Stimulated activated CD8-positive, alpha-beta memory T cell treated with anti-CD3 and anti-CD28 coated beads, Interleukin-15, amount 100 ng/mL, for 24 hours (primary cell): ENCODE measurements at places on chromosomes 2 and 18.

GRCh38 chr2:86543793-86544192 is 19.4 kb downstream of the CHMP3 start:
- DNase-seq: no peak

DNA sequence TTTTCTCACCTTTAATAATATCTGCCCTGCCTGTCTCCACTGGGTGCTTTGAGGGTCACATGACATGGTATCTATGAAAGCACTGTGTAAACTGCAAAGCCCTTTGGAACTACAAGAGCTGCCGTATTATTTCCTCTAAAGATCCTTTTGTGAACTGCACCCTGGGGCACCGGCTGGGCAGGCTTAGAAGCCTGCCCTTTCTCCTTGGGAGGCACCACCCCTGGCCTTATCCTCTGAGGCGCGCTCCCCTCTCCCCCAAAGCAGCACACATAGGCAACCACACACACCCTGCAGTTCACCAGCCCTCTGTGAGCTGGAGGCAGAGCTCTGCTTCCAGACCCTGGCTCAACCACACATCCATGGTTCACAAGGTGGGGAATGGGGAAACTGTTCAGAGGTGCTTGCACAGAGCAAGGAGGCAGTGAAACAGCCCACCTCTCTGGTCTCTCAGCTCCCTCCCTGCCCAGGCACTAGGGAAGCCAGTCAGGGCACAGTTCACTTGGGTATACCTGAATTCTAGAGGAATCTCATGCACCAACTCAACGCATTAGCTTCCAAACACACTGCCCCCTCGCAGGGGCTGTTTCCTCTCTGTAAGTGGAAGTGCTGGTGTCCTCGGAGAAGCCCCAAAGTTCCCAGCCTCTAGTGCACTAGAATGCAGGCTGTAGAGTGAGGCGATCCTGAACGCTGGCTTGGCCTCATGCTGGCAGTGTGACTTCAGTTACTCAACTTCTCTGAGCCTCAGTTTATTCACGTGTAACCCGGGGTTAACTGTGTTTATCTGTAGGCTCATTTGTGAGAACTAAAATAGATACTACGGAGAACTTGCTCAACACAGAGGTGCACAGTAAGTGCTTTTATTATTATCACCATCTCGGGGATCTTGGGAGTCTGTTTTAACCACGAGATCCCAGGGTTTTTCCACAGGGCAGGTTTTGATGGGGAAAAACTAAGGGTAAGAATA is 11.0 kb downstream of the SIGLEC15 start:
- no peak for DNase-seq

- no peak for DNase-seq
Measured at GRCh38 chr2:160373666-160374065, 119.9 kb downstream of the RBMS1 start.

DNA sequence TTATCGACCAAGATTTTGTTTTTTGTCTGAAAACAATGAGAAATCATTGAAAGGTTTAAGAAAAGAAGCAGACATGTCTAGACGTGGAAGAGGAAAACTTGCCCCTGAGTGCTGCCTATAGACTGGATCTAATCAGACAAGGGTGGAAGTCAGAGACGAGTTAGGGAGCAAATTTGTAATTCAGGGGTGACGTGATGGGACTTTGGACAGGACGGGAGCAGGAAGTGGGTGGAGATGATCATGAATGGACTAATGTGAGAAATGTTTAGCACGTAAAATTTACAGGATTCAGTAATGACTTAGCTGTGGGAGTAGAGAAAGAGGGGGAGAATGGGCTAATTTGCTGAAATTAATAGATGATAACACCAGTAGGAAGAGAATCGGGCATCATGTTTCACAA is 117.0 kb upstream of the EPHA4 start:
- no peak for DNase-seq

DNA sequence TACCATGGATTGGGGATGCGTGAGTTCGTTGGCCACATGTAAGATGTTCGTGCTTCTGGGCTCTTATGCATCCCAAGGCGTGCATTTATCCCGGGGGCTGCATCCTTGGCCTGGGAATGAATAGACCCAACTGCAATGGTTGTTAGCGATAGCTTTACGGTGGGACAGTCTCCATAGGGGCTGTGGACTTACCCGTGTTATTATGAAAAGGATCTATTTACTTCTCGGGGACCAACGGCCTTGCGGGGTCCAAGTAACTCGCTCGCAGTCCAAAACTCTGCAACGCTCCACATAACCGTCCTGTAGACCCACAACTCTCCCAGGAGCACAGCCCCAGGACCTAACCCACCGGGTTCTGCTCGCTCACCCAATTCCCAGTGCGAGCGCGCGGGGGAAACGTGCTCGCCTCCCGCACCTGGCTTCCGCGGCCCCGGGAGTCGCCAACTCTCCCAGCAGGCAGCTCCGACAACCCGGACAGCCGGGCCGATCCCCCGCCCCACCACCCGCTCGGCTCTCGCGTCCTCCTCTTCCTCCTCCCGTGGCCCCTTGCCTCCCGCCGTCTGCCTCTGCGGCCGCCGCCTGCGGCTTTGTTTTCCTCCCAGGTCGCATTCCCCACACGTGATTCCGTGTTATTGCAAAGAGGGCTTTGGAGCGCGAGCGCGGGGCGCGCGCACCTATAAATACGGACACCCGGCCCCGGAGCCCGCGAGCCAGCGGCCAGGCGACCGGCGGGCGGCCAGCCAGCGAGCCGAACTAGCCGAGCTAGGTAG is at the start of gene CABLES1:
Gene CABLES1, plus strand, starts transcription at position 706 of the 770 bp plus-strand sequence. CDS start 278 bp downstream, outside the sequence.
- DNase-seq: no peak

DNA sequence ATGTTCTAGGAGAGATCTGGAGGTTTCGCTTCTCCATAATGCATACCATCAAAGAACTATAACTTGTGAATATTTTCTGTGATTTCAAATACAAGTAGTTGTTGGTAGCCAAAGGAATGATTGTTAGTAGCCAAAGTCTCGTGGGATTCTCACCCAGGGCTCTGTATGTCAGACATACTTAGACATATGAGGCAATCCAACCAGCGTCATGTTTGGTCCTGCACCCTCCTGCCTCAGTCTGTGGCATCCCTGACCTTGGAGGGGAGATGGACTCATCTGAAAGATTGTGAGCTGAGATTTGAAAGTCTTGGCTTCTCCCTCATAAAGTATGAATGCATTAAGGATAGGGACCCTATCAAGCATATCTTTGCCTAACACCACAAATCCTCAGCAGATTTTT is 81.2 kb downstream of the CTIF start:
- DNase-seq: no peak
